ENCODE measurements at places on chromosomes 6 and 20.
A peak's percentile ranks its signal among the peaks of the same experiment; 100 is the strongest.

- H3K27me3 ChIP-seq = no peaks in the 10 kb centered on the region
- H3K4me3 ChIP-seq = no peak overlapping the region
- no peak overlapping the region for H3K27ac ChIP-seq
Measured at GRCh38 chr6:11586536-11586935, 49.0 kb downstream of the TMEM170B start.

DNA sequence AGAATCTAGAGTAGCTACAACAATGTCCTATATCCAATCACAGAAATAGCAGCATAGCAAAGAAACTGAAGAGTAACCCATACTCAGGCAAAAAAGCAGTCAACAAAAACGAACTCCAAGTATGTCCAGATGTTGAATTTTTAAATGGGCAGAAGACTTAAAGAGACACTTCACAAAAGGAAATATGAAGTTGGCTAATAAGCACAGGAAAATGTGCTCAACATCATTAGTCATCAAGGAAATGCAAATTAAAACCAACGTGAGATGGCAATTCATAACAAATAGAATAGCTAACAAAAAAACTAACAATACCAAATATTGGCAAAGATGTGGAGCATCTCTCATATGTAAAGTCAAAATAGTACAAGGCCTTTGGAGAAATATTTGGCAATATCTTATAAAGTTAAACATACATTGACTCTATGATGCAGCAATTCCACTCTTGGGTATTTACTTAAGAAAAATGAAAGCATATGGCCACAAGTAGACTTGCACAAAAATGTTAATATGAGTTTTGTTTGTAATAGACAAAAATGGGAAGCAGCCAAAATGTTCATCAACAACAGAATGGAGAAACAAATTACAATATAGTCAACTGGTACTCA is 37.7 kb downstream of the FRK start:
- no peaks in the 10 kb centered on the region for H3K27me3 ChIP-seq
- H3K36me3 ChIP-seq = no peaks in the 10 kb centered on the region
- H3K27ac ChIP-seq = no peak overlapping the region

- no peaks in the 10 kb centered on the region for H3K27me3 ChIP-seq
- H3K4me1 ChIP-seq = peaks cover 35% of the 10 kb centered on the region
- no peak overlapping the region for H3K27ac ChIP-seq
- H3K4me3 ChIP-seq = no peak overlapping the region
- no peaks in the 10 kb centered on the region for H3K36me3 ChIP-seq
Measured at GRCh38 chr6:156839591-156840001, 62.4 kb downstream of the ARID1B start.

GRCh38 chr6:43939281-43940070 is 169.5 kb downstream of the VEGFA start:
- no peak overlapping the region for H3K27ac ChIP-seq
- H3K27me3 ChIP-seq = no peaks in the 10 kb centered on the region
- no peaks in the 10 kb centered on the region for H3K36me3 ChIP-seq
- no peak for DNase-seq
- H3K4me1 ChIP-seq = no peaks in the 10 kb centered on the region
- H3K4me3 ChIP-seq = no peak overlapping the region

- DNase-seq = no peak
- no peak overlapping the region for H3K27ac ChIP-seq
- H3K4me1 ChIP-seq = no peaks in the 10 kb centered on the region
- H3K27me3 ChIP-seq = no peaks in the 10 kb centered on the region
Measured at GRCh38 chr6:11999246-11999645, 12.9 kb upstream of the HIVEP1 start.

- no peaks in the 10 kb centered on the region for H3K4me1 ChIP-seq
- no peak overlapping the region for H3K4me3 ChIP-seq
- no peaks in the 10 kb centered on the region for H3K27me3 ChIP-seq
- no peaks in the 10 kb centered on the region for H3K36me3 ChIP-seq
- no peak for DNase-seq
Measured at GRCh38 chr20:39117491-39117890, 155.3 kb downstream of the DHX35 start.

DNA sequence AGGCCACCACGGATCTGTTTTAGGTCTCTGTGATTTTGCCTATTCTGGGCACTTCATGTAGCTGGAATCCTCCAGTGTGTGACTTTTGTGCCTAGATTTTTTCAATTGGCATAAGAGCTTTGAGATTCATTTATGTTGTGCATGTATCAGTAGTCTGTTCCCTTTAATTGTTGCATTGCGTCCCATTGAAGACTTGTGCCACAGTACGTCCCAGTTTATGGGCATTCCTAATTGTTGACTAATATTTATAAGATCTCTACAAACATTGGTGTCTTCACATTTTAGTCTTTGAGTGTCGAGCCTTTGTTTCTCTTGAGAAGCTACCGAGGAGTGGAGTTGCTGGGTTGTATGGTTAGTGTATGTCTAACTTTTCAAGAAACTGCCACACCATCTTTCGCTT is 704 bp upstream of the FAM210B start:
- H3K27me3 ChIP-seq = no peaks in the 10 kb centered on the region
- H3K4me1 ChIP-seq = peaks cover 49% of the 10 kb centered on the region
- no peak overlapping the region for H3K4me3 ChIP-seq
- no peak for DNase-seq

GRCh38 chr6:37640786-37641395 is 56.8 kb downstream of the MDGA1 start:
- no peak overlapping the region for H3K4me3 ChIP-seq
- H3K36me3 ChIP-seq = no peaks in the 10 kb centered on the region
- H3K27me3 ChIP-seq = no peaks in the 10 kb centered on the region

GRCh38 chr6:10331334-10331968 is 83.4 kb downstream of the TFAP2A start:
- no peak overlapping the region for H3K27ac ChIP-seq
- no peaks in the 10 kb centered on the region for H3K36me3 ChIP-seq
- no peaks in the 10 kb centered on the region for H3K4me1 ChIP-seq
- DNase-seq = no peak

- no peak for DNase-seq
- no peaks in the 10 kb centered on the region for H3K36me3 ChIP-seq
- H3K4me3 ChIP-seq = no peak overlapping the region
- H3K4me1 ChIP-seq = no peaks in the 10 kb centered on the region
Measured at GRCh38 chr6:20313960-20314530, 87.6 kb upstream of the E2F3 start.

GRCh38 chr6:42166444-42167141 is 6.6 kb upstream of the GUCA1A start:
- no peak for DNase-seq
- no peak overlapping the region for H3K4me3 ChIP-seq
- no peaks in the 10 kb centered on the region for H3K36me3 ChIP-seq
- H3K4me1 ChIP-seq = peaks cover 17% of the 10 kb centered on the region
- H3K27me3 ChIP-seq = no peaks in the 10 kb centered on the region
- peak overlapping the region; percentile 39 for H3K27ac ChIP-seq

DNA sequence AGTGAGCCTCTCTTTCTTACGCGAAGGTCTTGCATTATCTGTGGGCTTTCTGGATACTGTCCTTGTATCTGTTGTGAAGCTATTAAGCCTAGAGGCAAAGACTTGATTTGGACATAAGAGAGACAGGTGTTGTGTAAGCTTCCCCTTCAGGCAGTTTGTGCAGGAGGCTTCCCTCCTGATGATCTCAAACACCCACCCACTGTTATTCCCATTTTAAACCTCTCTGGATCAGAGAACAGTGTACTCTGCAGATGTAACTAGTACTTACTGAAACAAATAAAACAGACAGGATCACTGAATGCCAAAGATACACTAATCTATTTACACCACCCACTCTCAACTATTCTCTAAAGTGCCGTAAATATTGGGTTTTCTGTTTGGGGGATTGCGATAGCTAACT is 113.8 kb upstream of the RAB32 start:
- no peak overlapping the region for H3K27ac ChIP-seq
- no peak overlapping the region for H3K4me3 ChIP-seq
- no peaks in the 10 kb centered on the region for H3K4me1 ChIP-seq
- H3K27me3 ChIP-seq = peaks cover 10% of the 10 kb centered on the region
- no peak for DNase-seq

GRCh38 chr6:106739387-106739786 is 110.0 kb downstream of the QRSL1 start:
- H3K27ac ChIP-seq = peak overlapping the region; percentile 70
- H3K27me3 ChIP-seq = no peaks in the 10 kb centered on the region
- no peak for DNase-seq
- peaks cover 5% of the 10 kb centered on the region for H3K4me1 ChIP-seq
- H3K36me3 ChIP-seq = no peaks in the 10 kb centered on the region
- no peak overlapping the region for H3K4me3 ChIP-seq

DNA sequence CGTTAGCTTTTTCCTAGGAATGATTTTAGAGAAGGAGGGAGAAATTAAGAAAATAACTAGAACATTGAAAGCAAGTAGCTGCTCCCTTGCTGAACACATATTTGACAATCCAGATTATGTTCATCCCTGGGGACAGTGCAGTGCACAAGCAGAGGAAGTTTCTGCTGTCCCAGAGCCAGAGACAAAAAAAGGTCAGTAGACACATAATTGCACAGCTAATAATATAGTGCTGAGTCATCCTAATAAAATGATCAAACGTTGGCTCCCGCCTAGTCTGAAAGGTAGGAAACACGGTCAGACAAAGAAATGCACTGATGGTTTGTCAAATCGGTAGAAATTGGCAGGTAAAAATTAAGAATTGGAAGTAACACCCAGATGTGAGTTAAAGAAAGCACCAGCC is 21.7 kb upstream of the SSTR4 start:
- peaks cover 14% of the 10 kb centered on the region for H3K4me1 ChIP-seq
- H3K36me3 ChIP-seq = no peaks in the 10 kb centered on the region
- H3K4me3 ChIP-seq = no peak overlapping the region
- no peak for DNase-seq
- H3K27me3 ChIP-seq = no peaks in the 10 kb centered on the region
- no peak overlapping the region for H3K27ac ChIP-seq

DNA sequence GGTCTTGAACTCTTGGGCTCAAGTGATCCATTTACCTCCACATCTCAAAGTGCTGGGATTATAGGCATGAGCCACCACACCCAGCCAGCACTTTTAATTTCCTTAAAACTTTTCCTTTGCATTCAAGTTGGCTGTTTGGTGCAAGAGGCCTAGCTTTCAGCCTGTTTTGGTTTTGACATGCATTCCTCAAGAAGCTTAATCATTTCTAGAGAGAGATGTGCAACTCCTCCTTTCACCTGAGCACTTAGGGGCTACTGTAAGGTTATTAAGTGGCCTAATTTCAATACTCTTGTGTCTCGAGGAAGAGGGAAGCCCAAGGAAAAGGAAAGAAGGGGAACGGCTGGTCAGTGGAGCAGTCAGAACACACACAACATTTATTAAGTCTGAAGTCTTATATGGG is 13.8 kb upstream of the BLOC1S5 start:
- no peak overlapping the region for H3K4me3 ChIP-seq
- no peaks in the 10 kb centered on the region for H3K27me3 ChIP-seq
- H3K36me3 ChIP-seq = no peaks in the 10 kb centered on the region
- no peak for DNase-seq

DNA sequence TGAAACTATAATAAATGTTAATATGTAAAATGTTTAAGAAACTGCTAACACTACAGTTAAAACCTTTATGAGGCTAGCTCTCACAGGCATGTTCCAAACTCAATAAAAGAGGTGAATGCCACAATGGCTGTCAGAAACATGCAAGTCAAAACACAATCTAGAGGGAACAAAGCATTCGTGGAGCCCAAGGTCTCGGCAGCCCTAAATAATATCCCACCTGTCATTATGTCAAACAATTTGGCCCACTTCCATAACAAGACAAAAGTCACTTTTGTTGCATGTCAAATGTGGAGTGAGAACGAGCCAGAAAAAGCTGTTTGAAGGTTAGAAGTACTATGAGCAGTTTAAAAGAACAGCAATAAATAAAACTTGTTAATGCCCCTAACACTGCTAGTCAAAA is 181.9 kb downstream of the GMDS start:
- no peaks in the 10 kb centered on the region for H3K4me1 ChIP-seq
- H3K27ac ChIP-seq = no peak overlapping the region
- H3K4me3 ChIP-seq = no peak overlapping the region
- no peaks in the 10 kb centered on the region for H3K36me3 ChIP-seq
- no peaks in the 10 kb centered on the region for H3K27me3 ChIP-seq

- no peak overlapping the region for H3K4me3 ChIP-seq
- H3K27me3 ChIP-seq = no peaks in the 10 kb centered on the region
- H3K4me1 ChIP-seq = peaks cover 8% of the 10 kb centered on the region
Measured at GRCh38 chr6:16592223-16592911, 168.9 kb downstream of the ATXN1 start.

DNA sequence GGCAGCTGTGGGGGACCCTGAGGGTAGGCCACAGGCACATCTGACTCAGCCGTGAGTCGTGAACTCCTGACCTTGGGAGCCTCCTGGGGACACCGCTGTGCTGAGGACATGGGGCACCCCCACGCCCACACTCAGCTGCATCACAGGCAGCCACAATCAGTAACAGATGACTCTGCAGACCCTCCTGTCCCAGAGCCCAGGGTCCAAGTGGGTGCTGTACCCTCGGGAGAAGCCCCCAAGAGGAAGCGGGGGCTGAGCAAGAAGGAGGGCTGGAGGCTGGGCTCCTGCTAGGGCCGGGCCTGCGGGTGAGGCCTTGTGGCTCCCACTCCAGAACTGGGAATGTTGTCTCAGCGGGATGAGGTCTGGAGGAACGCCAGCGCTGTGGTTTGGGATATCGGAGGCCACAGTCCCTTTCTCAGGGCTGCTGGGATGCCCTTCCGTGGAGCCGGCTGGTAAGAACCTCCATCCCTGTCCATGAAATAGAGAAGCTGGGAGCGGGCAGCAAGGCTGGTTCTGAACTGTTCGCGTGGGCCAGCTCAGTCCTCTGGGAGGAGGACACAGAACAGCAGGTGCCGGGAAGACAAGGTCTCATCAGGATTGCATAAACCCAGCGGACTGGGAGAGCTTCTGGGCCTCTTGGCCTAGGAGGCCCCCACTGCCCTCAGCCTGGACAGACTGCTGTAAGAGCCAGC is 3.1 kb upstream of the LAMA5 start:
- no peak overlapping the region for H3K4me3 ChIP-seq
- H3K4me1 ChIP-seq = peaks cover 58% of the 10 kb centered on the region
- peaks cover 39% of the 10 kb centered on the region for H3K27me3 ChIP-seq

- H3K27ac ChIP-seq = peak overlapping the region; percentile 90
- no peak for DNase-seq
- no peaks in the 10 kb centered on the region for H3K36me3 ChIP-seq
- H3K4me1 ChIP-seq = peaks cover 18% of the 10 kb centered on the region
- no peaks in the 10 kb centered on the region for H3K27me3 ChIP-seq
Measured at GRCh38 chr6:30571762-30572082, 480 bp downstream of the ABCF1 start.

GRCh38 chr20:57654998-57655808 is 35.0 kb upstream of the ZBP1 start:
- no peak for DNase-seq
- peaks cover 5% of the 10 kb centered on the region for H3K36me3 ChIP-seq
- H3K27me3 ChIP-seq = no peaks in the 10 kb centered on the region
- H3K27ac ChIP-seq = no peak overlapping the region
